ENCODE measurements at places on chromosomes 5 and 9.

DNA sequence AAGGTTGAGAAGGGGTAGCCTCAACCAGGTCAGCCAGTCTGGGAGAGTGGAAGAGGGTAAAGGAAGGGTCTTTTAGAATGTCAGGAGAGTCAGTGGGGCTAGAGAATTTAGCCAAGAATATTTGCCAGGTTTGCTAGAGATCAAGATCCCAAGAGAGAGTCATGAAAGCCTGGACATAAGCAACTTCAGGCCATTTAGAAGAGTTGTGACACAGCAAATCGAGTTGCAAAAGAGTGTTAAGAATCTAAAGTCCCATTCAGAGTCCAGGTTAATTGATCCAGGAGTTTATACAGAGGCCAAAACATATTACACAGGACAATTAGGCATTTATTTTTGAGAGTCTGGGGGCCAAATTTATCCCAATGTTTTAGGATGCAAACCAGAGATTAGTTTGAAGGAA lies 1260.1 kb upstream of the ACO1 start:
- DNase-seq = no peak

DNA sequence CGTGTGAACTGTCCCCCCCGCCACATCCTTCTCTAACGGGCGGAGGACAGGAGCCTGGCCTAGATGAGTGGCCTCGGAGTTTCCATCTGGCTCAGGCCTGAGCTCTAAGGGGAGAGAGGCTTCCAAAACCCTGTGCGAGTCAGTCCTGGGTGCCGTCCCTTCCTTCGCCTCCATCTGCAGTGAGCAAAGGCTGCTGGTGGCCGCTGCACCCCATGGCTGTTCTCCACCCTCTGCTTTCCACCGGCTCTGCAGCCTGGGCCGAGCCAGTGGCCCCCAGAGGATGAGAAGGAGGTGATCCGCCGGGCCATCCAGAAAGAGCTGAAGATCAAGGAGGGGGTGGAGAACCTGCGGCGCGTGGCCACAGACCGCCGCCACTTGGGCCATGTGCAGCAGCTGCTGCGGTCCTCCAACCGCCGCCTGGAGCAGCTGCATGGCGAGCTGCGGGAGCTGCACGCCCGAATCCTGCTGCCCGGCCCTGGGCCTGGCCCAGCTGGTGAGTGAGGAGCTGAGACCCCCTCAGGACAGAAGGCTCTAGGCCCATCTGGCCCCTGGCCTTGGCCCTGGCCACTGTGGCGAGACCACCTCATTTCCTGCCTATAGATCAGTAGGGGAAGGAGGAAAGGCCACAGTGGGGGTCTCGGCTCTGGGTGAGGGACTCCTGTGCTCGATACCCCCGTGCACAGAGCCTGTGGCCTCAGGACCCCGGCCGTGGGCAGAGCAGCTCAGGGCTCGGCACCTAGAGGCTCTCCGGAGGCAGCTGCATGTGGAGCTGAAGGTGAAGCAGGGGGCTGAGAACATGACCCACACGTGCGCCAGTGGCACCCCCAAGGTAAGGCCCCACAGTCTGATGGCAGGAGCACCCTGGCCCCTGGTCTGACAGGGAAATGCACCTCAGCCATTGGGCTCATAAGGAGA lies 3.0 kb downstream of the PKN3 start:
- DNase-seq = no peak

DNA sequence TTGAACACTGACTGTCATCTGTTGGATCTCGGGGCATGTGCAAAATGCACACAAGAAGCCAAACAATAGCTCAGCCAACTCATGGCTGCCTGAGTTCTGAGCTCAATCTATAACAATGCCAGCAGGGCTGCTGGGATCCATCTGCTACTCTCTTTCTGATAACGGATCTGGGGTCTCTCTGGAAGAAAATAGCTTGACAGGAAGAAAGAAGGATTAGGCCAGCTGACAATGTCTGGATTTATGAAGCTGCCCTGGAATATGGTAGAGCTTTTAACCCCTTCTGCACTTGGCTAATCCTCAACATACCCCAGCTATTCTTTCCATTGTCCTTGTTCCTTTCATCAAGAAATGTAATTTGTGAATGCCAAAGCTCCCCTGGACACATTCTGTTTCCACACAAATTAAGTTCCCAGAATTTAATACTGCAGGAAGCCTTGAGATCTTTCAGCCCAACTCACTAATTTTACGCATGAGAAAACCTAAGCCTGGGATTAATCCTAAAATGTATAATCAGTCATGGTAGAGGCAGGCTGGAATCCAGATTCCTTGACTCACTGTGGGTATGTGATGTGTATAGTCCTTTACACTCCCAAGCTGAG lies 62.7 kb upstream of the PCA3 start:
- no peak for DNase-seq

- no peak for DNase-seq
Measured at GRCh38 chr9:12091865-12092527, 601.2 kb upstream of the TYRP1 start.

DNA sequence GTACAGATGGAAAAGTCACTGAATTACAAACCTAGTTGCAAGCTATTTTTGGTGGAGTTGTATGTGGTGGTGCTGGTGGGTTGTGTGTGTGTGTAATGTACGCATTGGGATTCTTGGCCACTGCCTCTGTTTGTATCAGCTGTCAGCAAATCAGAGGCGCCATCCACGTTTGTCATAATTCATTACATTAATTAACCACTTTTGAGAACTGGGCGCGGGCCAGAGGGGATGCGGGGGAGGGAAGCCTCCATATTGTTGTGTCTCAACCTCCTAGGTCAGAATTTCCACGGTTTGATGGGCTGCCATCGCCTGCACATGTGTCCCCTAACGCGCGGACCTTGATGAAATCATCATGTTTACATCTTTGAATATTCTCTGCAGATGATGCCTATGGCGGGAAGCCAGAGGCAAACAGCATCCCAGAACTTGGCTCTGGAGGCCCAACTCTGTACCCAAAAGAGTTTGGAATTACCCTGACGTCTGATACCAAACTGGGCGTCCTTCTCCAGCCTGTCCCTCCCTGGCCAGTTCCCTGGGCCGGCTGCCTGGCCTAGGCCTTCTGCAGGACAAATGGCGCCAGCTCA lies 54.9 kb downstream of the FGF18 start:
- DNase-seq = no peak

DNA sequence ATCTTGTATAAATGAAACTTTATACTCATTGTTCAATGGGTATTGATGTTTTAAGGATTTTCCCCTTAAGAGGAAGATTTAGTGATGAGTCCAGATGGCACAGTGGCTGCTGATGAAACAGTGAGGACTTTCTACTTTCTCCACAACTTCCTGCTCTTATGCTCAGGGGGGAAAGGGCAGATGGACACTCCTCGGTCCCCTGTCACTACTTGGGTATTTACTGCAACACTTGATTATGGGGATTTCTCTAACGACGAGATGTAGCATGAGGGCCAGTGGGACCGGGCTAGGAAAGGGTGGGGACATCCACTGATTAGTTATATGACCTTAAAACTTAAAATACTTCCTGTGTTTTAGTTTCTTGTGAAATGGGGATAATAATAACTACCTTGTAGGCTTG lies 146.1 kb upstream of the HMHB1 start:
- DNase-seq = no peak

DNA sequence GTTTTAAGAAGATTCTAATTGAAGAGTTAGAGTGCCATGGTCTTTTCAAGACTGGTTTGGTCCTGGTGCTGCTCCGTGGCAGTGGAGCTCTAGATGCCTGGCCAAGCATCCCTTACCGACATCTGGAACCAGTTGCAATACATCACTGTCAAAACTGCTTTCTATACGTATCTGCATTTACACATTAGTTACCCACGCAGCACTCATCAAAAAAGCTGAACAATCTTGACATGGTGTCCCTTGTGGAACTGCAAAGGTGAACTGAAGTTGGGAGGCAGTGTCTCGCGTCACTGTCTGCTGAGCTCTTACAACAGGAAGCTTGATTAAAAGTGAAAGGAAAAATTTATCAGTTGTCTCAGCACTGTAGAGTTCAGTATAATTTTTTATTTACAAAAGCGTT lies 82.6 kb downstream of the PBX3 start:
- DNase-seq = no peak

DNA sequence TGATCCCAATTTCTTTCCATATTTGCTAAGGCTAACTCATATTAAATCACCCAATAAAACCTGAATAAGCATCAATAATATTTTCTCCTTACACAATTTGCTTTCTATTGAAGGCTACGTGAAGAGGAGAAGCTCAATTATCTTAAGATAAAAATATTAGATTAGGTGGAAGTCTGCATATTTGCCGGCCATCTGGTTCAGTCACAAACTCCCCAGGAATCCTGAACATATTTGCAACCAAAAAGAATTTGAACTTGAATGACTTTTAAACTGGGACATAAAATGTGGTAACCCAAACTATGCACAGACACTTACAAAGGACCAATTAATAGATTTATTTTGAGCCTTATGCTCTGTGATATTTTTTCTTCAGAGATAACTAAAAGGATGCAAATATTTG lies 92.3 kb downstream of the HAPLN1 start:
- no peak for DNase-seq

DNA sequence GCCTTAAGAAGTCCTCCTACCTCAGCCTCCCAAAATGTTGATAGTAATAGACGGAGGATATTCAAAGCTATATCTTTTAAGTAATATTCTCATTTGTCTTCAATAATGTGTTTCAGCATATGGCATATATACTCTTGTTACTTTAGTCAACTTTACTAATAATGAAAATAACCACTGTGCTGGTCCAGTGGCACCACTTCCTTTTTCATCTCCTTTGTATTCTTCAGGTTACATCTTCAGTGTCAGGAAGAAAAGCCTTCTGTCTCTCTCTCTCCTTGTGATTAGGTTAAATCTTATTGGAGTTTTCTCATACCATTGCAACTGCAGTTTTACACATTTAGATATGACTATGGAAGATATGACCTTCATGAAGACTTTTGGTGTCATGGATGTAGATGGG lies 31.3 kb downstream of the PARP8 start:
- DNase-seq = no peak

DNA sequence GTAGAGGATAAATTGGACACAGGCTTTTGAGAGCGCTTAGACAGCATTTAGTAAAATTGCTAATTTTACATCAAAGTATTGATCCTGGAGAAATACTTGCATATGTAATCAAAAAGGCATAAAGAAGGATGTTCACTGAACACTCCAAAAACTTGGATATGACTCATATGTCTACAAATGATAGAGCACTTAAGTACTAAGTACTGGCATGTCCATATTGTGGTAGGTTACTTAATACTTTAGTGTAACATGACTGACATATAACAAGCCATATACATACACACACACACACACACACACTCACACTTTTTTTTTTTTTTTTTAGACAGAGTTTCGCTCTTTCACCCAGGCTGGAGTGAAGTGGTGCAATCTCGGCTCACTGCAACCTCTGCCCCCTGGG lies 361.9 kb downstream of the ARHGEF28 start:
- DNase-seq = no peak

GRCh38 chr5:579746-580366 lies 32.3 kb upstream of the CEP72 start:
- no peak for DNase-seq

DNA sequence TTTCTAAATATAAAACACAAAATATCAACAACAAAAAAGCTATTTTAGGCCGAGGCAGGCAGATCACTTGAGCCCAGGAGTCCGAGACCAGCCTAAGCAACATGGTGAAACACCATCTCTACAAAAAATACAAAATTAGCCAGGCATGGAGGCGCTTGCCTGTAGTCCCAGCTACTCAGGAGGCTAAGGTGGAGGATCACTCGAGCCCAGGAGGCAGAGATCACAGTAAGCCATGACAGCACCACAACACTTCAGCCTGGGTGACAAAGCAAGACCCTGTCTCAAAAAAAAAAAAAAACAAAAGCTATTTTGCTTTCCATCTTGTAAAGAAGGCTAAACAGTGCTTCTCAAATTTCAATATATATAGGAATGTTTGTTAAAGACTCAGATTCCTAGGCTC lies 11.3 kb downstream of the C5orf15 start:
- no peak for DNase-seq

DNA sequence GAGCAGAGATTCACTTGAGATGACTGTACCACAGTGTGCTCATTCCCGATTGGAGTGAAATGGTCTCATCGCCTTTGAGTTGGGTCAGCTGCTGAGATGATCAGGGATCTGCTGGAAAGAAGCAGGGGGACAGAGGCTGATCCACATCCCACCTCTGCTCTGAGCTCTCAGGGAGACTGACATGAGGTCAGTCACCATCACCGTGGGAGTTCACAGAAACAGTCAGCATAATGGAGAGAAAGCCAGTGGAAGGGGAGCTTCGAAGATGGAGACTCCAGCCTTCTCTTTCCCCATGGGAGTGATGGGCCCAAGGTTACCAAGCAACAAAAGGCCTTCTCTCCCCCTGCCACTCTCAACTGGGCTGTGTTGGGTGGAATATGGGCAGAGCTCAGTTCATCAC lies 276.4 kb downstream of the CDK5RAP2 start:
- no peak for DNase-seq

DNA sequence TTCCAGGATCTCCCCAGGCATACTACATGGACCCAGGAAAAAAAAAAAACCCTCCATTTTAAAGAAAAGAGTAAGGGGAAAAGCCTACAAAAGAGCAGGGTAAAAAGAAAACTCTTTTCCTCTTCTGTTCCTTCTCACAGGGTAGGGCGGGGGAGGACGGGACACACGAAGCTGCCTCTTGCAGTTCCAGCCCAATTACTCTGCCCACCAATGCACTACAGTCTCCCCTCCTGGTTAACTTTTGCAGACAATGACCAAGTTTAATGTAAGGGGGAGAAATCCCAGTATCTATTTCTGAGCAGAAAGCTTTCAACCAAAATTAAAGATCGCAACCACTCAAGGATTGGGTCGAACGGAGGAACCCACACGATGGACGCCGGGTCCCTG lies 1.3 kb downstream of the BRD3 start:
- DNase-seq = no peak

DNA sequence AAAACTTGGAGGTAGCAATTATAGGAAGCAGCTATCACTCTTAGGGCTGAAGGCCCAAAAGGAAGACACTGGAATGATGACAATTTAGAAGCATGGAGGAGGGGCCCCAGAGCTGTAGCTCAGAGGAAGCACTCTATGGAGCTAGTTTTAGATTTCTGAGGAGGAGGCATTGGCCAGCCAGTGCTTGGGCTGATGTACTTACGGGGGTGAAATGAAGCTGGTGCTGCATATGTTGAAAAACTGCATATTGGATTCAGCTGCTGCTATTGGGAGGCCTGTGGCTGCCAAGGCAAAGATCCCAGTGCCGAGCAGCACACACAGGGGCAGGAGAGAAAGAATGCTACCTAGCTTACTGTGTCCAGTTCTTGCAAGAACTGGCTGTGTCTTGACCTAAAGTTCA lies 53.9 kb upstream of the HMHB1 start:
- DNase-seq = no peak

DNA sequence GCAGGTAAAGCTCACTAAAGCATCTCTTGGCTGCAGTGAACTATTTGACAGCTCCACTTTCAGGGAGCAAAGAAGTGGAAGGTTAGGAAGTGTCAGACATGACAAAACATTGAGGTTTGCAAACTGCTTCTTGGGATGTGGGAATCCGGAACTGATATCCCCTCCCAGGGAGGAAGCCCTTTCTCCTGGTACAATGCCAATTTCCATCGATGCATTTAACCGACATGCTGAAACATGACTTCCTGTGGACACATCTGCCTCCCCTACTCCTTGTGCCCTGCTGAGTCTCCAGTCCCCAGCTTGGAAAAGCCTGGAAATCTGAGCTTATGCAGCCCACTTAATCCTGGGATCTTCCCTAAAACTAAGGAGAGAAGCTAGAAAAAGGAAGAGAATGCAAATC lies 323.1 kb upstream of the DAP start:
- DNase-seq = no peak
